ENCODE measurements at places on chromosomes 11 and 22.

DNA sequence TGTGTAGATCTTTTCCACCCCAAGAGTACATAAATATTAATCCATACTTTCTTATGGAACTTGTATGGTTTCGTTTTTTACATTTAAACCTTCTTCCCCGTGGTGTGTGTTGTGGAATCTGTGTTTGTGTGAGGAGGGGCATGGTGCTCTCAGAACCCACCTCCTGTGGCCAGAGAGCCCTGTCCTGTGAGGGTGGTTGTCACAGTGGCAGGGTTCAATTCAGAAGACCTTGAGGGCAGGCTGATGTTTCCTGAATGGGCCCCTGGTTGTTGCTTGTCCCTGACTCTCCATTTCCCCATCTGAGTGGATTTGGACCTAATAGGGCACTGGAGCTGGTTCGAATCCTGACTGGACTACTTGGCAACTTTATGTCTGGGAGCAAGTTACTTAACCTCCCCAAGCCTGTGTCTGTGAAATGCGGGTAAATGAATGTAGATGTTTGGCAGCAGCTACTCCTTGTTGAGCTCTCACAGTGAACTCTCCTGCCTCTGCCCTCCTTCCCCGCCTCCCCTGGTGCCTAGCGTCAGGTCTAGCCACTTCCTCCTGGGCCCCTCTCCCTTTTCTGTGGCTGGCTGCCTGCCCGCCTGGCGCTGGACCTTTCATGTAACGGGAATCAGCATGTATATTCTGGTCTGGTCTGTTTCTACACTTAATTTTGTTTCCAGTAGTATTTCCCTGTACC, 7.3 kb downstream of the NEAT1 start:
- DNase-seq, result no peak

DNA sequence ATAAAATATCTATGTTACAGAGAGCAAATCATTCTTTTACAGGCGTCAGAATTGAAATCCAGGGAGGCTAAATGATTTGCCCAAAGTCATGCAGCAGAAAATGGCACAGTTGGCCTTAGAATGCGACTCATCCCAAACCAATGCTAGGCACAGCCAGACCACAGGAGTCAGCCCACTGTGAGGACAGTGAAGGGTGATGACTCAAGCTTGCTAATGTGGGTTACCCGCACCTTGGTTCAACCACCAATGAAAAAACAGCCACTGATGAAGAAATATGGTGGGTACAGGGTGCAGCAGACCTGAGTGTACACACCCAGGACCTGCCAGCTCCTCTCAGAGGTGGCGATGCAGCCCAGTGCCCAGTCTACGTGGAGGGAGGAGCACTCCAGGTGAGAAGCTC, 89.7 kb downstream of the ZC3H12C start:
- DNase-seq, result no peak

- no peak for DNase-seq
Measured at GRCh38 chr11:12130180-12130980, 20.0 kb downstream of the MICAL2 start.

DNA sequence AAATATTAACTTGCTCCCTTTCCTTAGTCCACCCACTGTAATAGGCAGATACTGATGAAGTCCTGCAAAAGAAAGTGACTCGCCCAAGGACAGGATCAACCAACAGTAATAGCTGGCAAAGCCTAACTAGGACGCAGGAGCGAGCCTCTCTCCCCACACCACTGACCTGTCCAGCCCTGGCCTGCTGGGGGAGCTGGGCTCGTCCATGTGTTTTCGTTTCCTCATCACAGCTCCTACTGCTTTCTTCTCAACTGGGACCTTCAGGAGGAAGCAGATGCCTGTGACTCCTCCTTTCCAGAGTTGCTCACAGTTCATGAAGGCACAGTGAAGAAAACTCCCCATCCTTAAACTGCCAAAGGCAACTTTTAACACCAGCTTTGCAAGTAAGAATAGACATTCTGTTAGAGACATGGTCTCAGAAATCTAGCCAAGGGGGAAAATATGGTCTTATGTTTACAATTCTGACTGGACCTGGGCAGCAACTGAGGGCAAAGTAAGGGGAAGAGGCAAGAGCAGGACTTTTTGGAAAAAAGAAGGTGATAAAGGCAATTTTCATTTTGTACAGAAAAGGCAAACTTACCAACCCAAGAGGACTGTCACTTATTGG, 11.6 kb upstream of the GPHA2 start:
- DNase-seq, result no peak

GRCh38 chr22:50177537-50178470, 7.3 kb downstream of the PANX2 start:
- no peak for DNase-seq

DNA sequence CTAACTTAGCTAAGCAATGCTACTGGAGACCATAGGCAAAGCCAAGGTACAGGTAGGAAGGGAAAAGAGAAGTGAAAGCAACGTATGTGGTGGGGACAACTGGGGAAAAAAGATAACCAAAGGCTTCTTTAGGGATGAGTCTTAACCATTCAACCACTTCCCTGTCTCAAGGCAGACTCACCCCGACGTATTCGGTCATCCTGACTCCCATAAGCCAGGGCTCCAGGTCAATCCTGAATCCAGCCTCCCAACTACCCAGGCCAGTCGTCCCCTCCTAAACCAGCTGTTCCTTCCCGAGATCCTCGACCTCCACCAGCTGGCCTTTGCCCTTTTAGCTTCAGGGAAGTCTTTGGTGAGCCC, 330 bp downstream of the ACP2 start:
- no peak for DNase-seq

DNA sequence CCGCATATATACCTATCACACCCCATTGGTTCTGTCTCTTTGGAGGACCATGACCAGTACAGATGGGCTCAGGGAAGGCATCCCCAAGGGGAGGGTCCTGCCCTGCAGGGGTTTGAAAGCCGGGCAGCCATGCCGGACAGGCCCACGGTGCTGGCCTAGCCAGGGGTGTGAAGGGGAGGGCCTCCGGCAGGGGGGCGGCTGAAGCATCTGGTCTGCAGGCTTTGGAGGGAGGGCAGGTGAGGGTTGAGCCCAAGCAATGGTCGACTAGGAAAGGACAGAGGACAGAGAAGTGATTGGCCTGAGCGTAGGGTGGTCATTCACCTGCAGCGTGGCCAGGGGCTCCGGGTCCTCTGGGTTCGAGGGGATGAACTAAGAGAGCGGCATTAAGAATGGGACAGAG, 11.2 kb upstream of the CTSD start:
- DNase-seq, result no peak

GRCh38 chr11:122808478-122808869, 29.8 kb upstream of the CRTAM start:
- no peak for DNase-seq

- DNase-seq, result no peak
Measured at GRCh38 chr22:44271732-44272400, 40.9 kb downstream of the SHISAL1 start.

DNA sequence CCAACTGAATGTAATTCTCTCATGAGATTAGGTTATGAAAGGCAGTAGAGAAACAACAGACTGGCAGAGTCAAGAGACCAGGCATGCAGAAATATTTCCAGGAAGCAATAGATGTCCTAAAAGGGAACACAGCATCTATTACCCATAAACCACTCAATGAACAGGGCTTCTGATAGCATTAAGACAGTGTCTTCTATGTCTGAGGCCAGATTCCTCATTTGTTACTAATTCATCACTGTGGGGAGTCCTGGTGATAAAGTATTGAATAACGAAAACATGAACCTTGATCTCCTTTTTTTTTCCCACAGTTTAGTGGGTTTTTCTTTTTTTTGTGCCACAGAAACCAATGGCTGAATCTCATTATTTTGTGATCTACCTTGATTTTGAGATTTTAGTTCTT, 339.0 kb downstream of the METTL15 start:
- no peak for DNase-seq

DNA sequence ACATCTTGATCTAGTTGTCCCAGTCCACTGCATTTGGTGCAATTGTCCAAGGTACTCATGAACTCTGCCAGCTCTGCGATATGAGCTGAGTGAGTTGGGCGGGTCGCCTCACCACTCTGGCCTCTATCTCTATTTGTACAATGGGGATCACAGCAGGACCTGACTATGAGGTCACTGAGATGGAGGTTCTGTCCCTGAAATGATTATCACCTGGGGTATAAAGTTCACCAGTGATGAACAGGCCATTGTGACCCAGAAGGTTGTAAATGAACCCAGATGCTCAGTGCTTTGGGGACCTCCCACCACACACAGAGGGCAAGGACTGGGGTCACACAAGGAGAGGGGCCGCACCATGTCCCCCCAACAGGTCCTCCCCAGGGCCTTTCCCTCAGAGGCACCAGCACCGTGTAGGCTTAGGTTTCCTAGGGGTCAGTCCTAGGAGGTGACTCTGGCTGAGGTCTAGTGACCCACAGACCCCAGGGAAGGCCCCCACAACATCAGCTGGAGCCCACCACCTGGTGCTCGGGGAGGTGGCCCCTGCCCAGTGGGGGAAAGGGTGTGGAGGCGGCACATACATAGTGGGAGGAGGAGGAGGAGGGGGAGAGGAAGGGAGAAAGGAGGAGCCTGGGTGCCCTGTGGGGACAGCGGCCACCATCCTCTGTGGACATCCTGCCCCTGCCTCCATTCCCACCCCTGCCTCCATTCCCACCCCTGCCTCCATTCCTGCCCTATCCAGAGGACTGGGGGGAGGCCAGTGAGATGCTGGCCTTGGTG, 25.0 kb upstream of the IGLL1 start:
- DNase-seq, result no peak
